ENCODE measurements at places on chromosomes 3 and 15.

DNA sequence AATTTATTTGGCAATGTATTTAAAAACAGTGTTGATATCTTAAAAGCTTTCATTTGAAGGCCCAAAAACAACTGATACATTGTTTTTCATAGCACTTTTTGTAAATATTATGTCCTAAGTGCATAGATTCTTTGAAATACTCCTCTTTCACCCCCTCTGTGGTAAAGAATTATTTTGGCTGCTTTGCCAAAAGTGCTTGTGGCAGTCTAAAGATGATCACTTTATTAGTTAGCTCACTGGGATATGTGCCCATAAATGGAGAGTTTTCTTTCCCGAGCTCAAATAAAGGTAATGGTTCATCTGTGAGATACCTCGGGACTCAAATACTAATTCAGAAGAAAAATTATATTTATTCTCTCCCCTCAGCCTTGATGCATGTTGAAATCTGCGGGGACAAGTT, 16.7 kb downstream of the AKAP13 start:
- no peak for DNase-seq

- no peak for DNase-seq
These were observed 123.6 kb upstream of the SMAD3 start for GRCh38 chr15:66941791-66942190.

DNA sequence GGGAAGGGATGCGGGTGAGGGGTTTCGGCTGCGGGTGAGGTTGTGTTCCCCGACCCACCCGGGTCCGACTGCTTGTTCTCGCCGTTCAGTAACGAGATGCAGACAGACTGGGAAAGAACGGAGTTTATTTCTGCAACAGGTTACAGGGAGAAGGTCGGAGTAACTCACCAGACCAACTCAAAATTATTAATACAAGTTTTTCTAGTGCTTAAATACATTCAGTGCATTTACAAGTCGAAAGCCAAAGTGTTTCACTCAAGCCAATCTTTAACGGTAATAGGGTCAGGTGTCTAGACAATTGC, 492 bp upstream of the HIGD1A start:
- DNase-seq: no peak

DNA sequence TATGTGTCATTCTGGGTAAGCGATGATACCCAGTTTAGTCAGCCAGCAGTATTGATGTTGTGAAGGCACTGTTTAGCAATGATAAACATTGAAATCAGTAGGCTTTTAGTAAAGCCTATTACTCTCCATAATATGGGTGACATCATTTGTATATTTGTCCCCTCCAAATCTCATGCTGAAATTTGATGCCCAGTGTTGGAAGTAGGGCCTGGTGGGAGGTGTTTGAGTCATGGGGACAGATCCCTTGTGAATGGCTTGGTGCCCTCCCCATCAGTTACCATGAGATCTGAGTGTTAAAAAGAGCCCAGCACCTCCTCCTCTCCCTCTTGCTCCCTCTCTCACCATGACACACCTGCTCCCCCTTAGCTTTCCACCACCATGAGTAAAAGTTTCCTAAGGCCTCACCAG, 31.4 kb upstream of the FAN1 start:
- DNase-seq: no peak
